Osteocyte (in vitro differentiated cells): ENCODE measurements at places on chromosomes 4 and X.
A peak's percentile ranks its signal among the peaks of the same experiment; 100 is the strongest.

DNA sequence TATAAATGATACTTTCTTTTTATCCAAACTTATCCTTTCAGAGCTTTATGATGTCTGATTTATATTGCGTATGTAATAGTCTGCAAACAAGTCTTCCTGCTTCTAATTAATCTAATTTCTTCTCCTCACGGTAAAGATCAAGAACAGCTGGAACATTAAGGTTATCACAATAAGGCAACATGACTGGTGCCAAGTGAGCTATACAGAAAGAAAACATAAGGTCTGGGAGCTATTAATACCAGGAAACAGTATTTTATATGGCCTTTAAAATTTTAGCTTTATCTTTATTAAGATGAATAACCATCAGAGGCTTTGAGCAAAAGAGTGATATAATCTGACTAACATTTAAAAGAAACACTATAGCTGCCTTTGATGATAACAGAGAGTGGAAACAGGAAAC is 28.7 kb upstream of the CABS1 start:
- no peak for DNase-seq

- DNase-seq: no peak
Observed at GRCh38 chr4:1508161-1509160, 102.2 kb upstream of the NKX1-1 start.

DNA sequence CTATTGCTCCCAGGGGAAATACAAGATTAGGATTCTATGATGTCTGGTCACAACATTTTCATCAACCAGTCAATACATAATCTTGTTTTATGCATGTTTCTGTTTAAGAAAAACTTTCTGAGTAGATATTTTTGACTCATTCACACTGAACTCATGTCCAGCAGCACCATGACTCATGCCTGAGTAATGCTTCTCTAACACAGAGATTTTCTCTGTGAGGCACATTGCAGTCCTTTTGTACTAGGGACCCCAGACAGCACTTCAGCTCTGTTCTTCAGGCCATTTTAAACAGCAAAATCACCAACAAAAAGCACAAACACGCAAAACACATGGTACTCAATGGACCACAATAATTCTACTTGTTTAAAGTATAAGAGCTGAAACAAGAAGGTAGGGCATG is 83.6 kb downstream of the MXRA5 start:
- no peak for DNase-seq

DNA sequence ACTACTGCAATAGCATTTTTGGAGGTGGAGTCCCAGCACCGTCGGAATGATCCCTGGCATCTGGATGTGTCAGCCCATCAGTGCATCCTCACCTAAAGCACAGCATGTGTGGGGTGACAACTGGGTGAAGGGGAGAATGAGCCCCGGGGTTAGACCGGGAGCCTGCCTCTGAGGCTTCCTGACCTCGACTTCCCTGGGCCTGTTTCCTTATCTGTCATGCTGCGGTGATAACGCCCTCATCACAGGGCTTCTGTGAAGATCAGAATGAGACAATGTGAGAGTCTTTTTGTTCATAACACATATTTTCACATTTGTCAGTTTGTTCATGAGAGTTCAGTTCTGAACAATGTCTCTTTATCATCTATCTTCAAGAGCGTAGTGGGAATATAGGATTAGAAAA is 31.1 kb upstream of the PDLIM3 start:
- no peak for DNase-seq

DNA sequence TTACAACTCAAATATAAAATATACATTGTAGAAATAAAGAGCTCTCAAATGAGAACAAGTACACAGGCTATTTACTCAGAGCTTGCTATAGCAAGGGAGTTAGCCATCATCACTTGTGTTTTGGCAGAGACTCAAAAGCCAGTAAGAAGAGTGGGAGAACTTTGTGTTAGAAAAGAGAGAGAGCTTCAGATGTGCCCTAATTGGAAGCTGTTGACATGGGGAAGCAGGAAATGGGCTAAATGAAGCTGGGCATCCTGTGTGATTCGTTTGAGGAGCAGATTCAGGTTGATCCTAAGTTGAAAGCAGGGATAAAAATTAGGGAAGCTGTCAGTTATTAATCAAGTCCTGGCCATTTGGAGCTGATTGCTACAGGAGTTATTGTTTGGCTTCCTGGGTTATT is 207.4 kb upstream of the MAOA start:
- no peak for DNase-seq

- DNase-seq: no peak
Observed at GRCh38 chr4:92381616-92382015, 77.8 kb downstream of the GRID2 start.

DNA sequence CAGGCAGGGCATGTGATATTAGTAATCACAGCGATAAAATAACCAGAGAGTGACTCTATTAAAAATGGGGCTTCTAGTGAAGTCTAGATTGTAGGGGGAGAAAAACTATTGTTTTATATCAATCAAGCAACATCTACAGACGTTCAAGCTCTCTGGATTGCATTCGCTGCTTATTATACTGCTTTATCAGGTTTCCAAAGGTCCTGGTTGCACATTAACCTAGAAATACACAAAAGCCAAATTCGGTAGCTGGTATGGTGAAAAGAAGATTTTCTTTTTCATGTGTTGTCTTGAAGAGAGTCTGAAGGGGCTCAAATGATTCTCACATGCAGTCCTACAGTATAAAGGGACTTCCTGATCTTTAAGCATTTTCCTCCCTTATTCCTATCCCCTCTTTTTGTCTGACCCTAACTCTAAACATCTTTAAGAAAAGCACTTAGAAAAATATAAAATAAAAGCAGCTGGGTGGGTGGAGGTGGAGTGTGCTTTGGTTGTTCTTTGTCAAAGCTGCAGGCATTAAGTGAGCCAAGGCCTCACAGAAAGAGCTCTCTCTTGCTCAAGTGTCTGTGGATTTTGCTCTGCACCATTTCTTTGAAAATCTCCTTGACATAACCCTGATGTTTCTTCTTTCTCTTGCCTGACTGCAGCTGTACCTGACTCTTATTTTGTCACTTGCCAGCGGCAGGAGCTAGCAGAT is 46.1 kb downstream of the MID1IP1 start:
- no peak for DNase-seq

- no peak for DNase-seq
Observed at GRCh38 chrX:133697656-133698055, 282.4 kb upstream of the GPC4 start.

GRCh38 chr4:62274782-62275181 is 1074.7 kb downstream of the ADGRL3 start:
- no peak for DNase-seq

- DNase-seq: no peak
Observed at GRCh38 chr4:13981499-13981898, 354.0 kb upstream of the BOD1L1 start.

DNA sequence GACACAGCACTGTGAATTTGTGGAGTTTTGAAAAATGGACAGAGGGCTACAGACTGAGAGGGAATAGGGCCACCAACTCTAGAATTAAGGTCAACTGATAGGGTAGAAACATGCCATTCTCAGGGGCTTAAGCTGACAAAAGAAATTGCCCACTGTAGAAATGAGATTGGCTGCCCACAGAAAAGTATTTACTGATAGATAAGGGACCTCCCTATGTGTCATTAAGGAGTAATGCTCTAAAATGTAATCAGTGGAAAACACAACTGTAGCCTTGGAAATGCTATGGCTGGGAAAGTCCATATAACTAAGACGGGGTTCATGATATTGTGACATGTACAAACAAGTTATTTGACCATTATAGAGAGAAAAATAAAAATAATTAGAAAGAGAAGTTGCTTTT is 4.6 kb downstream of the RTL9 start:
- no peak for DNase-seq

GRCh38 chr4:53589511-53589910 is 1.8 kb downstream of the LNX1 start:
- DNase-seq: no peak

- DNase-seq: no peak
Observed at GRCh38 chr4:153782581-153782980, 6.3 kb downstream of the SFRP2 start.

- no peak for DNase-seq
Observed at GRCh38 chr4:47704693-47705325, 133.1 kb downstream of the CORIN start.

DNA sequence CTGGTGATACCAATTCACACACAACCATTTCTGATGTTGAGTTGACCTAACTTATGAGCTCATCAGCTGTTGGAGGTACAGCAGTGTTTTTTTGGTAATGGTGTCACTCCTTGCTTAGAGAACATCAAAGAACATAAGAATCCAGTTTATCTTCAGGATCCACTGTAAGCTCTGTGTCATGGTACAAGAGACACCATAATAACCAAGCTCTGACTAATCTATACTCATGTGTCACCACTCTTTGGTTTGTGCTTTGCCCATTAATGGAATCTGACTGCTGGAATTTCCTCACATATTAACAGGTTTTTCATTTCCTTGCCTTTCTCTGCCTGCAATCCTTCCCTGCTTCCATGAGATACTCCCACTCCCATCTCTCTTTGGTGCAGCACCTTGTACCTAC is 735.1 kb upstream of the LCORL start:
- no peak for DNase-seq

- DNase-seq: peak; percentile 81
Observed at GRCh38 chrX:1596676-1597344, 5.4 kb downstream of the AKAP17A start.

DNA sequence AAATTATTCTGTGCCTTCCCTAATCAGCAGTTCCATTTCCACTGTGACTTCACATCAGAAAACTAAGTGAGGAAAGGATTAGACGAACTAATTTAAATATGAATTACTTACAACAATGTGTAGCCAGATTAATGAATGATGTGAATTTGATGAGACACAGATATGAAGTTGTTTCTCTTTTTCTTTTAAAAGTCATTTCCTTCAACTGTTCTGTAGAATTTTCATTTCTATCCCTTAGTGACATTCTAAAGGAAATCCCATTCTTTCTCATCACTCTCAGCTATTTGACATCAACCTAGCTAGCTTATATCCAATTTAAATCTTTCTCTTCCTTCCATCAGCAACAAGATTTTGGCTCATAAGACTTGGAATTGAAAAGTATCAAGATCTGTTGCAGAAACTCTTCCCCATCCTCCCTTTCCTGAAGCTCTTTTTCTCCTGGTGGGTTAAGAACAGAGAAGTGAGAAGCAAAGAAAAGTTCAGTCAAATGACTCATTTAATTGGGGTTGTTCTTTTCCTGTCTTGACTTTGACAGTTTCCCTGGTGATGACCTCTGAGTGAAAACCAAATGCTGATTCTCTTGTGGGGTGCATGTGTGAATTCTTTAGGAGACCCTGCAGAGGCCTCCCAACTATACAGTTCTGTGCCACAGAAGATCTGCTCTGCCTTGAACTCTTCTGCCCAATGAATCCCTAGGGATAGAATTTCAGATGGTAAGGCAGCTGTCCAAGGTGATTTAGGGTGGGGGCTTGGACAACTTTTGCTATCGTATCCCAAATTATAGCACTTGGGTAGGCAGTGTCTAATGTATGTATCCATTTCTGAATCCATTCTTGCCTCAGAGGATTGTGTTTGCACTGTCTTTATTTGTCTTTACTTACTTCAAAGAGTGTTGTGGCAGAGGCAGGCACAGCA is 232.5 kb upstream of the GPRIN3 start:
- DNase-seq: no peak

- no peak for DNase-seq
Observed at GRCh38 chr4:11053601-11054220, 369.1 kb upstream of the CLNK start.

GRCh38 chrX:109822861-109823260 is 89.8 kb upstream of the ACSL4 start:
- DNase-seq: no peak

DNA sequence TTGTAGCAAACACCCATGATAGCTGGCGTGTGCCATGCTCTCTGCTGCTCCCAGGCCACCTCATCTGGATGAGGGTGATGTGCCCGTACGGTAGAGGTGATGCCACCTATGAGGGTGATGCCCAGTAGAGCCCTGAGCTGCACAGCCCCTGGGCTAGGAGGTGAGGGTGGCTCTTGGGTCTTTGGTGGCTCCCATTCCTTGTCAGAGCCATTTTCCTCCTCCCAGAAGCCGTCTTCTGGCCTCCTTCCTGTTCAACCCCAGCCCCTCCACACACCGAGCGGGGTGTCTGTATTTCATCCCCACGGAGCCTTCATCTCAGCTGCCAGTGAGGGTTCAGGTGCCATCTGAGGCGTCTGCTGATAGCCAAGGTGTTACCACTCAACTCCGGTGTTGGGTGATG is 12.0 kb upstream of the TNIP2 start:
- DNase-seq: no peak

DNA sequence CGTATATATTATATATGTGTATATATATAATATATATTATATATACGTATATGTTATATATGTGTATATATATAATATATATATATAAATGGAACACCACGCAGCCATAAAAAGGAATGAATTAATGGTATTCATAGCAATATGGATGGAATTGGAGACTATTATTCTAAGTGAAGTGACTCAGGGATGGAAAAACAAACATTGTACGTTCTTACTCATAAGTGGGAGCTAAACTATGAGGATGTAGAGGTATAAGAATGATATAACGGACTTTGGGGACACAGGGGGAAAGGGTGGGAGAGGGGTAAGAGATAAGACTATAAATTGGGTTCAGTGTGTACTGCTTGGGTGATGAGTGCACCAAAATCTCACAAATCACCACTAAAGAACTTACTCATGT is 1388.9 kb downstream of the C4orf33 start:
- DNase-seq: no peak

DNA sequence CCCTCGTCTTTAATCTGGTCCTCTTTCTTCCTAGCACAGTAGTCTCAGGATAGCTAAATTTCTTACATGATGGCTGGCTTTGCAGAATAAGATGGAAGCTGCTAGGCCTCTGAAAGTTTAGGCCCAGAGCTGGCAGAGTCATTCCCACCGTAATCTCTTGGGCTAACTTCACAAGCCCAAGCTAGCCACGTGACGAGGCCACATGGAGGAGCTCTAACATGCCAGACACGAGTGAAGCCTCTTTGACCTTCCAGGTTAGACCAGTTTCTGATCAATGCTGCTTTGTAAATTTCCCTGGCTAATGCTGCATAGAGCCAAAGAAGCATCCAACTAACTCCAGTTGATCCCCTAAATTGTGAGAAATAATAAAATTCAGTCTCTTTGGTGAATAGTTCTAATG is 9.5 kb upstream of the CENPE start:
- DNase-seq: no peak

- DNase-seq: no peak
Observed at GRCh38 chrX:109966246-109966645, 36.7 kb upstream of the TMEM164 start.

GRCh38 chrX:47171996-47172395 is 21.6 kb upstream of the UBA1 start:
- no peak for DNase-seq

GRCh38 chr4:146343199-146343598 is 128.9 kb downstream of the REELD1 start:
- DNase-seq: no peak
